A549 treated with Hydrocortisone at 1 μM for 4 hours (cell line): ENCODE measurements at places on chromosomes 2 and 18. TPM values are rescaled to one million over a fixed set of nuclear protein-coding genes. Genes with fewer than 3 reads are reported as not detected.

Gene SIX2
- total RNA-seq = 1.5 to 2.1 TPM (median 1.6 TPM) in 5 replicates

Gene CYP1B1
- 3.8 to 5.5 TPM (median 5.2 TPM) in 5 replicates for total RNA-seq

Gene TRIM54
- 0.81 to 1.1 TPM (median 0.88 TPM) in 5 replicates for total RNA-seq

Gene SPC25
- total RNA-seq = 17.2 to 22.0 TPM (median 18.9 TPM) in 5 replicates

Gene LYPD1
- total RNA-seq = 14.6 to 20.6 TPM (median 15.7 TPM) in 5 replicates
